Fibroblast of skin of right quadriceps (primary cell): ENCODE measurements at places on chromosomes 13 and 19.

DNA sequence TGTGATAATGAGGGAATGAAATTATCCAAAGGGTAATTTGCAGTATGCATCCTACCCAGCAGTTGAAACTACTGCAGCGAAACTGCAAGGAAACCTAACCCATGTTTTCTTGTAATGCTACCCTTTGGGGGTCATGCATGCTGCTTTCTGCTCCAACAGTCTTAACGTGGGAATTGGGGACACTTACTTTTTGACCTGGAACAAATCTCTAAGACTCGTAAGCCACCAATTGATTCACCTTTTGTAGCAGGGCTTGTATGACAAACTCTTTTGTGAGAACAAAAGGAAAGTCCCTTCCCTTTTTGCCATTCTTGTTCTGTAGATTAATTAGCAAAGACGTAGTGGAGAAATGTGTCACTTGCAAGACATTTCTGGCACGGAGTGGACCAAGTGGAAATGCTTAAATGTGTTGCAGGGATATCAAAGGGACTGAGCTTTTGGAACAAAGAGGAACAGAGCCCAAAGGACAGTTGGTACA is 27.4 kb downstream of the LRCH1 start:
- DNase-seq, result no peak

DNA sequence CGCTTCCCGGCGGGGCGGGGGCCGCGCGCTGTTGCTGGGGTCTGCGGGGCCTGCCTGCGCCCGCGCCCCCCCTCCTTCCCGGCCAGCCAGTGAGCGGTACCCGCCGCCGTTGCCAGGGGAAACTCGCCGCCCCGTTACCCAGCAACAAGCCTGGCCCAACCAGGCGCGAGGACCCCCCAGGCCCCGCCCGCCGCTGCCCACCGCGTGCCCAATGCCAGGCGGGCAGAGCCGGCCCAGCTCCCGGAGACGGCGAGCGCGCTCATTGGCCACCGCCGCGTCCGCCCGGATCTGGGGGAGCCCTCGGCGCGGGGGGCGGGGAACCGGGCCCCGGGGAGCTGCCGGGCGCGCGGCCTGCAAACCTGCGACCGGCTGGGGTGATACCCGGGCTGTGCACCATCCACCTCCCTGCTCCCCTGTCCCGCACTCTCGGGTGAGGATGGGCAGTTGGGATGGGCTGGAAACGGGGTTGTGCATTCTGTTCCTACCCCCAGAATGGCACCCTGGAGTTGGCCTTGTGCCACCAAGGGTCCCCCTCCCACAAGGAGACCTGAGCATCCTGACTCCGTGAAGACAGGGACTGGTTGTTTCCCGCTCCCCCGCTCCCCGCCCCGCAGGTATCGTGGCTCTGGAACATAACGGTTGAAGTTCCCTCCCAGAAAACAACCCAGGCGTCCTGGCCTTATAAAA is 8.8 kb upstream of the BBC3 start:
- peak; percentile 52 for DNase-seq

DNA sequence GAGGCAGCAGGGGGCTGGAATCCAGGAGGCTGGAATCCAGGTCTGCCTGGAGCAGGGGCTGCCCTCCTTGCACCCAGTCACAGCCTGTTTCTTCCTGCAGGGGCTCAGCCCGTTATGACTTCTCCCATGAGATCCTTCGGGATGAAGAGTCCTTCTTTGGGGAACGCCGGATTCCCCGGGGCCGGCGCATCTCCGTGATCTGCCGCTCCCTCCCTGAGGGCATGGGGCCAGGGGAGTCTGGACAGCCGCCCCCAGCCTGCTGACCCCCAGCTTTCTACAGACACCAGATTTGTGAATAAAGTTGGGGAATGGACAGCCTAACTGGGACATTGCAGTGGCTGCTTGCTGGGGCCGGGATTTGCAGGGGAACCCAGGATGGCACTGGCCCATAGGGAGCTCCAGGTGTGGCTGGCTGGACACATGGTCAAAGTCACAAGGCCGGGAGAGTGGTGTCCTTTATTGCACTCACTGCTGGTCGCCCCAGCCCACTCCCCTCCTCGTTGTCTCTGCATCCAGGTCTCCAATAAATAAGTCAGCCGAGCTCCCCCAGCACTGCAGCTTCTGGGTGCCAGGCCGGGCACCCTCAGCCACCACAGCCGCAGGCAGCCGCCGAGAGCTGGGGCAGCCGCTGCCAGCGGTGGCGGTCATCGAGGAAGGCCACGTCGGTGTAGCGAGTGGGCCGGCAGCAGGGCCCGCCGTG is 872 bp downstream of the PSPN start:
- no peak for DNase-seq

DNA sequence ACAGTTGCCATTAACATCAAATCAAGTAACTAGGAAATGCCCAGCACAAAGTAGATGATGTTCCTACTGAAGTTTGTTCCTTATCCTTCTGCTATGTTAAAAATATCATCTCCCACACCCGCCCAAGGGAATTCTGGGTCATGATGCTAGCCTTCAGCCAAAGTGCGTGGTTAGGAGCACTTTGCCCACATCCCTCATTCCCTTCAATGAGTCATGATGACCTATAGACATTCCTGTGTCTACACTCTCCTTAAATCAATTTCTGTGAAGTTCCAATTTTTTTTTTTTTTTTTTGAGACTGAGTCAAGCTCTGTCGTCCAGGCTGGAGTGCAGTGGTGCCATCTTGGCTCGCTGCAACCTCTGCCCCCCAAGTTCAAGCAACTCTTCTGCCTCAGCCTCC is 17.0 kb downstream of the RXFP2 start:
- peak; percentile 96 for DNase-seq

GRCh38 chr19:3382460-3383100 is 16.2 kb downstream of the NFIC start:
- no peak for DNase-seq

DNA sequence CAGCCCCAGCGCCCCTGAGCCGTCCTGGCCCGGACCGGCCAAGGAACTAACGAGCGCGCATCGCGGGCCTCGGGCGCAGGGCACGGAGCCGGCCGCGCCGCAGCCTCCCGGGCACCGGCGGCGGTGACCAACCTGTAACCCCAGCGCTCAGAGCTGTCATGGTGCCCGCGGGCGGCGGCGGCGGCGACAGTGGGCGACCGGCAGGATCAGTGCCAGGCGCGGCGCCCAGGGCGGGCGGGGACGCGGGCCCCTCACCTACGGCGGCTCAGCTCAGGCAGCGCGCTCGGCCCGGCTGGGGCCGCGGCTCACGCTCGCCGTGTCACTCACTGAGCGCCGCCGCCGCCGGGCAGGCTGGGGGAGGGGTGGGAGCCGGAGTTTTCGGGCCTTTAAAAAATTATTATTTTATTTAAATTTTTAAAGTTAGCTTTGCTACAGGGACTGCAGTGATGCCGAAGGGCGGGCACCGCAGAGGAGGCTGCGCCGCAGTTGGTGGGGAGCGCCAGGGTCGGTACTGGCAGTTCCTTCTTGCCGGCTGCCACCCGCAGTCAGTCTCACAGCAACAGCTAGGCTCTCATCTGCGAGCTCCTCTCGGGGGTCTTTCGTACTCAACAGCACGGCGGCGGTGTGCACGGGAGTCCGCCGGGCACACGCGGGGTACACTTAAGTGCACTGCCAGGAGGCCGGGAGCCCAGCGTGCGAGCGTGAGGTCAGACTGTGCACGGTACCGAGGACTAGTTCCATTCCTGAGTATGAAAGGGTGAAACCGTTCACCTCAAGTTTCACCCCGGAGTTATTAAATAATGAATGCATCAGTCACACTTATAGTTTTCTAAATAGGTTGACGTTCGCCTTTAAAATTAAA is at the start of gene NALCN:
Gene NALCN (minus strand): TSS at position 328 of the 862 bp plus-strand sequence. CDS start 17,382 bp downstream, outside the sequence.
- no peak for DNase-seq

DNA sequence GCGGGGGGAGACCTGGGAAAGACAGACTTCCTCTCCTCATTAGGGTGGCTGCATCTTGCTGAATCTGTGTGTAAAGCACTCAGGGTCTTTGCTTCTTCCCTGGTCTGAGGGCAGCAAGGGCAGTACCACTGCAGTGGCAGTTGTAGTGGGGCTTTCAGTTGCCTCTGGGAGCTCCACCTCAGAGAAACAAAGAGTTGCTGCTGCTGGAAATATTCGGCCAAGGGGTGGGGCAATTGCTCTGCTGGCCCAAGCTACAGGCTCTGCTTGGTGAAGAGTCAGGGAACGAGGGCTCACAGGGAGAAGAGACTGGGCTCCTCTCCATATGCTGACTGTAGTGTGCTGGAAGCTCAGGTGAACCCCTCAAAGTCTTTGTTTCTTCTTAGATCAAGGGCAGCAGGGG is 52.5 kb downstream of the POSTN start:
- no peak for DNase-seq

DNA sequence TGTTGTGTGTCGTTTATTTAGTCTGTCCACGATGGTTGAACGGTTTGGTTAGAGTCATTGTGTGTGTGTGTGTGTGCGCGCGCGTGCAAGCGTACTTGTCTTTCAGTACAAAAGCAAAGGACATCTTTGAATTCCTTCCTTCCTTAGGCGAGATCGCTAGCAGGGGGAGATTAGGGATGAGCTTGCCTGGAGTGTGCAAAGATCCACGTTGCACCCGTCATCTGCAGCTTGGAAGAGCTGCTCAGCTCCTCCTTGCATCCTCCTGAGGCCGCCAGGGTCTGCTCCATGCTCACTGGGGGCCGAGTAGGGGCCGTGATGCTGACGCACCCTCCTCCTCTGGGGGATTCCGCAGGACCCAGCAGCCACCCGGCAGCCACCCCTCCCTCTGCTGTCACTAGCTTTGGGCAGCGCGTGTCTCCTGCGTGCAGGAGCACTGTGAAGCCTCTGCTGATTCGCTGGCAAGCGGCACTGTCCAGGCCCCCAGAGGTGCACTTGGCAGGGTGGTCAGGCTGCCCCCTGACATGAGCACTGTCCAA is 137.3 kb downstream of the KDM4B start:
- no peak for DNase-seq

DNA sequence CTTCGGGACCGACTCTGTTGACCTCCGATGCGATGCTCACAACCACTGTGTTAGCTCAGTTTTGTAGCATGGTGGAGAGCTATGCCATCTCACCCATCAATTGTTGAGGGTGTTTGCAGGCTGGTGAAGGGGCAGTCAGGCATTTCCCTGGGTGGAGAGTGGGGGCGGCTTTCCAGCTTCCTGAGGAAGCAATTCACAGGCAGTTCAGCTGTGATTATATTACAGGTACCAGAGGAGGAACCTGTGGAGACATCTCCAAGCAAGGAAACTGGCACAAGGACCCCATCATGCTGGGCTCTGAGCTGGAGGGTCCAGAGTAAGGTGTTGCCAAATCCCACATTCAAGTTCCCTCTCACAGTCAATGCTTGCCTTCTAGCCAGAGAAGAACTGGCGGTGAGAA is 166.0 kb upstream of the ZNF536 start:
- DNase-seq, result no peak

- DNase-seq, result peak; percentile 21
Measured at GRCh38 chr19:17576758-17577456, 21.5 kb downstream of the COLGALT1 start.

GRCh38 chr19:807627-808422 is 10.6 kb downstream of the PTBP1 start:
- no peak for DNase-seq

DNA sequence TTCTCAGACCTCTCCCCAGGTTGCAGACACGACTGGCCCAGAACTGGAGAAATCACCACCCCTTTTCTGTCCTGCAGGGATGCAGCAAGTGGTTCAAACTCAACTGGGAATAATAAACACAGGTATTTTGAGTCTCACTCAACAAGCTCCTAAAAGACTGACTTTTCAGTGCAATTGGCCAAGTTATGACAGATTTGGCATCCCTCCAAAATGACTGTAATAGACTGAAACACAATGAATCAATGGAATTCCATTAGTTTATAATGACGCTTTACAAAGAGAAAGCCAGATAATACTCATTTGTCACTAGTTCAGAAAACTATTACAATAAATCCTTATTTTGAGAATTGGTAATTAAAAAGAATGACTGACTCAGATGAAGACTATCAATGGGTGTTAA is 38.1 kb downstream of the MIPEP start:
- peak; percentile 53 for DNase-seq

DNA sequence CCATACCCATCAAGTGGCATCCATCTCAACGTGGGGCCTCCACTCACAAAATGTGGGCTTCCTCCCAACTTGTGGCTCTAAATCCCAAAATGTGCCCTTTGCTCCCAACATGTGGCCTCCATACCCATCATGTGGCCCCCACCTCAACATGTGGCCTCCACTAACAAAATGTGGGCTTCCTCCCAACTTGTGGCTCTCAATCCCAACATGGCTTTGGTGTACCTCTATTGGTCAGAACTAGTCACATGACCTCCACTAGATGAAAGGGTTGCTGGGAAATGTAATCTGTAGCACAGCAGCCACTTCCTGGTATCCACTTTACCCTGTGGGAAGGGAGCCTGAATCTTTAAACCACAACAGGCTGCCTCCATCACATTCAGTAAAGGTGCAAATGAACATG is 10.1 kb upstream of the ACER1 start:
- no peak for DNase-seq
